ENCODE measurements at places on chromosomes 4 and X.

DNA sequence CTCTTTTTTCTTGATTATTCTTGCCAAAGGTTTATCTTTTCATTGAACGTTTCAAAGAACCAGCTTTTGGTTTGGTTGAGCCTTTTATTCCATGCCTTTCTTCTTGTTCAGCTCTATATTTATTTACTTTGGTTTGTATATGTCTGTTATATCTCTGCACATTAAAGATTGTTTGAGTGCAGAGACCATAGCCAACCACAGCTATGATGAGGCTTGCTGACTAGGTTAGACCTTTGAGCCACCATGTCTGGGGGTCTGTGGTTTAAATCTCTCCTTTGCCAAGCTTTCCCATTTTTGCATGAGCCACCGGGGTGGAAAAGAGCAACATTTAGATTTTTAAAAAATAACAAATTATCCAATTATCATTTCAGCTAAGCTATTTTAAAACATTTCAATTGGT is 96.1 kb downstream of the NHS start:
- no peak for DNase-seq

GRCh38 chr4:41418444-41418843 is 119.5 kb upstream of the LIMCH1 start:
- no peak for DNase-seq

DNA sequence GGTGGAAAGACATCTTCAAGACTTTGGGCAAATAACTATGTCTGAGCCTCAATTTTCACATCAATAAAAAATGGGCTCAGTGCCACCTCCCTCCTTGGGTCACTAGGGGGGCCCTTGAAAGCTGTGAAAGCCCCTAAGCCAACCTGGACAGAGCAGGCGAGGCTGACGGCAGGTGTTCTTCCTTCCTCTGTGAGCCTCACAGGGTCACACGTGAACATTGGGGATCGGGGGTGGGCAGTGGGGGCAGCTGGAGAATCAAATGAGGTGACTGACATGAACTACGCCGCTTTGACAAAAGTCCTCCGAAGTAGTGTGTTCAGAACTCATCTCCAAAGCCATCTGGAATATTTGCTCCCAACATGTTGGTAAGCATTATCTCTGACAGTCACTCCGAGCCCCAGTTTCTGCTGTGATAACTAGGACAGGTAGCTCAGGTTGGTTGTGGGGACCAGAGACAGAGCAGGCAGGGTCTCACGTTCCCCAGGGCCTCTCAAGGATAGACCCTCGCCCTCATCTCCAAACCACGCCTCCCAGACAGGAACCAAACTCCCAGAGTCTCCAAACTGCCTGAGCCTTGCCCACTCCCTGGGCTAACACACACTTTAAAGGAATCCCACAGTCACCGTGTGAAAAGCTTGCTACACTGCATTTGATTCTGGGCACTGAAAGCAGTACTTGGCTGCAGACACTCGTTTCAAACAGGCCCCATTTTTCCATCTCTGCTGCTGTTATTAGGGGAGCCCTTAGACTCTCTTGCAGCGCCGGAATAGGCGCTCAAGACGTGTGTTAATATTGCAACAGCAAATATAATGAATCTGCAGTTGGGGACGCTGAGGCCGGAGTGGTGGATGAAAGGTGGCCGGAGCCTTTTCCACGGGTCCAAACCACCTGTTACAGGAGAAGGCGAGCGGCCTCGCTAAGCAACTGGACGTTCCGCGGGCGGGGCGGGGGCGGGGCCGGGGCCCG is 717 bp upstream of the WFS1 start:
- no peak for DNase-seq

DNA sequence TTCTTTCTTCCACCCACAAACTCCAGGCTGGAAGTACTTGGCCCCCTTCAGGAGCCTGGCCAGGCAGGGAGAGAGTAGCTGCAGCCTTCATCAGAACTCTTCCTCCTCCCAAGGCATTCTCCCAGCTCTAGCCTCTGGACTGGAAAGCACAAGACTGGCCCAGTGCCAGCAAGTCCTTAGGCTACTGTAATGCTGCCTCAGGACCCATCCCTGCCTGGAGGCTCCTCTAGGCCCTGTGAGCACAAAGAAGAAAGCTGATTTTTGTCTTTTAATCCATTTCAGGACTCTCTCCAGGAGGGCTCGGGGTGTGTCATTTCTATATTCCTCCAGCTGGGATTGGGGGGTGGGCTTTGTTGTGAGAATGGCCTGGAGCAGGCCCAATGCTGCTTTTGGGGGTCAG is 10.8 kb downstream of the AWAT2 start:
- no peak for DNase-seq

- DNase-seq = no peak
These were observed 176.9 kb upstream of the GK2 start for GRCh38 chr4:79584902-79585301.

DNA sequence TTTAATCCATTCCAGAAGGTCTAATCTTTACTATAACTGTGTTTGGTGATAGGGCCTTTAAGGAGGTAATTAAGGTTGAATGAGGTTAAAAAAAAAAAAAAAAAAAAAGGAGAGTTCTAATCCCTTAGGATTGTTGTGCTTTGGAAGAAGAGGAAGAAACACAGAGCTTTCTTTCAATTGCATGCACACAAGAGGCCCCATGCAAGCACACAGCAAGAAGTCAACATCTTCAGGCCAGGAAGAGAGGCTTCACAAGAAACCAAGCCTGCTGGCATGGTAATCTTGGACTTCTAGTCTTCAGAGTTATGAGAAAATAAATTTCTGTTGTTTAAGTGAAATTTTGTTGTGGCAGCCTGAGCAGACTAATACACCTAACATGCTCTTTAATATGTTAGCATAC is 118.6 kb downstream of the NAA11 start:
- DNase-seq = no peak

- no peak for DNase-seq
These were observed 156.2 kb upstream of the PPP1R2C start for GRCh38 chrX:42934020-42934726.

DNA sequence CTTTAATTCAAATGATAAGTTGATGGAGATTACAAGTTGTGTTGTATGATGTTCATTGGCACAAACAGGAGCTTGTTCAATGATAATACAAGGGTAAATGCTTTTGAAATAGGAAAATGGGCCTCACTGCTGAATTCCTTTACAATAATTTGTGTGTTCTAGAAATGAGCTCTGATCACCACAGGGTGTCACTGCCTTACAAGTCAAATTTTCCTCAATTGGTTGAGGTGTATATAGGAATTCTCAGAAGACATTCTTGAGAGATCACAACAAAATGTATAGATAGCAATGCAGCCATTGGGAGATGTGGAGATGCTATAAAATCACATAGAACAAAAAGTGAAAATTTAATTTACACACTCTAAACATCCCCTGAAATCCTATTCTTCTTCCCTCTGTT is 49.6 kb downstream of the KLF8 start:
- DNase-seq = peak; percentile 1

DNA sequence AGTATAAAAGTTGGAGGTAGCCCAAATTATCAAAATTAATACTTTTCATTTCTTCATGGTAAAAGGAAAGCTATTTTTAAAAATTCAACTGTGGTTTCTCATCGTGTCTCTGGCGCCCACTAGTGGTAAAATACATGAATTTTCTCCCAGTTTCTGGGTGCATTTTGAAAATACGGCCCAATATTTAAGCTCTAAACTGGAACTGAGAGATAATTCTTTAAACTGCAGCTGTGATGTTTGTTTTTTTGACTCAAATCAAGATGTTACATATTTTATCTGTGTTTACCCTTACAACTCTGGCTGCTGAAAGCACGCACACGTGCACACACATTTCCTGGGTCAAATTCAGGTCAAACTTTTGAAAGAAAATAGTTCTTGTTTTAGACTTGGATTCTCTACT is 123.9 kb upstream of the ACSL4 start:
- DNase-seq = no peak

DNA sequence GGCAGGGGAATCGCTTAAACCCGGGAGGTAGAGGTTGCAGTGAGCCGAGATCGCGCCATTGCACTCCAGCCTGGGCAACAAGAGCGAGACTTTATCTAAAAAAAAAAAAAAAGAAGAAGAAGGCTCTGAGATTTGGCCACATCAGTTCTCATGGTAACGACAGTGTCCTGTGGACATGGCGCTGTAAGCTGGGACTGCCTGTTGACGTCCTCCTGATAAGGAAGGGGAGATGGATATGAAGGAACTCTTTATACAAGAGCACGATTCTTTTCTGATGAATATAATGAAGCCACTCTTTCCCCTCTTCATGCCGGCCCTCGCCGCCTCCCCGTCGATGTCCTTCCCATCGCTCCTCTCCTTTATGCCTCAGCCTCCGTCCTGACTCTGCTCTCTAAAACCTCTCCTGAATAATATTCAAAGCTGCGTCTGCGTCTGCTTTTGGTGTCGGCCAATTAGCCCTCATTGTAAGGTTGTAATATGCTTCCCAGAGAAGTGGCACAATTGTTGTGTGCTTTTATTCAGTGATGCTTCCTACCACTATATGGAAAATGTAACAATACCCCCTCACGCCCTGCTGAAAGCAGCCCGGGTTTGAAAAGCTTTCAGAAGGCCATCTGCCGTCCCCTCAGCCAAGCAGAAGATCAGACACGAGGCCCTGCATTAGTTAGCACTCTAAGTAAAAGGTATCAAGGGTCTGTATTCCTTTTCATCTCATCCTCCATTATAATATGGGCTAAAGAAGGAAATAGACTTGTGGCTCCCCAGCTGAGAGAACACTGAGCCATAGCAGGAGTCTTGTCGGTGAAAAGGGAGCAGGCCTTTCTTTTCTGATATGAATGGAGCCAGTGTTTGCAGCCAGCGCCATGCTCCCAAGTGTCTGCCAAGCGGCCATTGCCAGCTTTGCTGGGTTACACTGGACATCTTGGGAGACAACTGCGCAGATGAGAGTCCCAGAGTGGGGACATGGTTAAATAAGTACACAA is 22.1 kb upstream of the SCOC start:
- DNase-seq = no peak

DNA sequence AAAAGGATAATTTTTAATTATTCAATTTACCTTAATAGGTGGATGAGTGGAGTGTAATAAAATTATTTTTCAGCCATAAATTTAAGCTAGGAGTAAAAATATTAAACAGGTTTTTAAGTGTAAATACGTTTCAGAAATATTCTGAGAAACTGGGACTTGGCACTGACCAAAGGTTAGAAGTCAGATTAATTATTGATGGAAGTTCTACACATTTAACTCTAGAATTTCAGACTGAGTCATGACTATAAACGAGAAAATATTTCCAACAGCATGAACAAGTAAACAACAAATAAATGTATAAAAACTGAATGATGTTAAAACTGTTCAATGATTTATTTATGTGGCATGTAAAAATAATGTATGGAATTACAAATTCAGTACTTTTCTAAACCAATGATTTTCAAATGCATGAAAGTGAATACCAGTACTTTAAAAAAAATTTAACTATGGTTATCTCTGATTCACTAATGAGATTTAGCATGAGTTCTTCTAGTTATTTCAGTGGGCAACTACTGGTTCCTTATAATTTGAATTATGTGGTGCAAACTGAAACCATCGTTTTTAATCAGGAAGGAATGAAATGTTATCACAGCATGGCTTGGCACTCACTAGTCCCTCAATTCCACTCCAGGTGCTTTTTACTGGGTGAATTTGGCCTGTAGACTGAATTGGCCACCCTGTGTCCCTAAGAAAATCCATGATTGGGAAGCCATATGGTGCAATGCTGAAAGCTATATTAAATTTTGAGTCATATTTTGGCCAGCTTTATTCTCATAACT is 244.2 kb downstream of the FSTL5 start:
- no peak for DNase-seq

GRCh38 chrX:122703762-122704161 is 480.3 kb upstream of the GRIA3 start:
- DNase-seq = no peak
